ENCODE measurements at places on chromosomes 12 and 14.

DNA sequence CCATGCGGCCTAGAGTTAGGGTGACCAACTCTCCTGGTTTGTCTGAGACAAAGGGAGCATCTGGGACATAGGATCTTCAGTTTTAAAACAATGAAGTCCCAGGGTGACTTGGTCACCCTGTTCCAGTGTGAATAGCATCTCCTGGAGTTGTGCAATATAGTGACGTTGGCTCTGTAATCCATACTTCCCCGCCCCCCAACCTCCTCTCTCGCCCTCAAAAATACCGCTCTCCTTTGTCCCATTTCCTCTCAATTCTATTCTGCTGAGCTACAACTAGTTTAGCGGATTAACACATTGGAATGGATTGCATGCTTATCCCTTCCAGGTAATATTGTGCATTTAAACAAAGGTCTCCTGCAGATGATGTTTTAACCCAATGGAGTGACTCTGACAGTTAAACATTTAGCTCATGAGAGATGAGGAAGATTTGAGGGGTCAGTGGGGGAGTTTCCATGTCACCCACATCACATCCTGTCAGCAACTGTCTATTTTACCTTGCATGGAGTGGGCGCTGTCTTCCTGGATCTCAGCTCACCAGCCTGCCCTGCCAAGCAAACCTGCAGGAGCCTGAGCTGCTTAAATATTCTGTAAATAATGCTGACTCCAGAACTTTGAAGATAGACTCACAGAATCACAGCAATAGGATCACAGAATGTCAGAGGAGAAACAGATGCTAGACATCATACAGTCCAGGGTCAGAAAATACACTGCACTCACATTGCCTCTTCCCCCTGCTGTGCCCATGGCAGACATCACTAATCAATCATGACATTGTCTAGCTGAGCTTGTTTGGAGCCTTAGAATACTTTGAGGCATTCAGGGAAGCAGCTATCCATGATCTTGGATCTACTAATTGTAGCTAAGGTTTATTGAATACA is 43.0 kb downstream of the MAP1LC3B2 start:
- DNase-seq: peak; percentile 57

DNA sequence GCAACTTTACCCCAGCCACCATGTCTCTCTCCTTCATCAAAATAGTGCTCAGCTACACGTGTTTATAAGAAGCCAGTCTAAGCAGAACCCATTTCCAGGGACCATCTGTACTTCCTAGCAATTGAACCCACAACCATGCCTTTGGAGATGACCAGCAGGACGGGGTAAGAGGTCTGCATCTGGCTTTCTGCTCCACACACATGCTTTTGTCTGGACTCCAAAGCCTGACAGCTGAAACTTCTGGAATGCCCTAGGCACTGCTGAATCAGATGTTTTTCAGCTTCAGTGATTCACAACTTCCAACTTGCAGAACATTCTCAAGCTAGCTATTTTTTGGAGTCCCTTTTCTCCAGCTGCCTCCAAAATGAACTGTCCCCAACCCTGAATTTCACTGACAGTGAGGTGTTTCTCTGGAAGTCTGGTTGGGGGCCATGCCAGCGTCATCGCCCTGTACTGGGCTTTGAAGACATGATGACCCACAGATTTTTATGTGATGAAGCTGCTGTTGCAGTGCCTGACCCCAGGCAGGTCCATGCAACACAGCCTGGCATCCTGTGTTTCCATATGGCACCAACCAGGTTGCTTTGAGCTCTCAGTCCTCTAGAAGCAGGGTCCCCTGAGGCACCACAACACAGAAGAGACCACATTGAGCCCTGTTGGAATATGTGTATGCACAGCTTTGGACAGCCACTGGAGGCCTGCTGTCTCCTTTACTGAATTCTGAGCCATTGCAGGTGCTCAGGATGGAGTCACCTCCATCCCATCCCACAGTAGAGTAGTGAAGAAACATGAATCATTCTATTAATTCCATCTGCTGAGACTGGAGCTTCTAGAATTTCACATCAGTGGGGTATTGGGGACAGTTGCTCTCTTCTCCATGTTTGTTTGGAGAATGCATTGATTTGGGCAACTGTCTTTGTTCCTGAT is 80.2 kb downstream of the NUAK1 start:
- no peak for DNase-seq

DNA sequence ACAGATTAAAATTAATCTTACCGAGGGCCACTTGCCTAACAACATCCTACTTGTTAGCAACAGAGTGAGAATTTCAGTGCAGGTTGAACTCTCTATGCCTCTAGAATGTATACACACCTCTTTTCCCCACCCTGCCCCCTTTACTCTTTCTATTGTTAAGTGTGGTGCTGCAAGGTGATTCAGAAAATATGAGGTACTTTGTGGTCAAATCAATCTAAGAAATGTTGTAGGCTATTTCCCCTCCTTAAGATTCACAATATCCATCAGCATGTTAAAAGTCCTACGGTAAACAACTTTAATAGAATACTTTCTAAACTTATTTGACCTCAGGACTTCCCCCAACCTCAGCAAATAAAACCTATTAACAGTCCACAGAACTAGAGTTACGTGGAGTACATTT is 106.0 kb downstream of the LMNTD1 start:
- DNase-seq: no peak

GRCh38 chr14:90416720-90417119 is 19.9 kb downstream of the CALM1 start:
- DNase-seq: no peak

DNA sequence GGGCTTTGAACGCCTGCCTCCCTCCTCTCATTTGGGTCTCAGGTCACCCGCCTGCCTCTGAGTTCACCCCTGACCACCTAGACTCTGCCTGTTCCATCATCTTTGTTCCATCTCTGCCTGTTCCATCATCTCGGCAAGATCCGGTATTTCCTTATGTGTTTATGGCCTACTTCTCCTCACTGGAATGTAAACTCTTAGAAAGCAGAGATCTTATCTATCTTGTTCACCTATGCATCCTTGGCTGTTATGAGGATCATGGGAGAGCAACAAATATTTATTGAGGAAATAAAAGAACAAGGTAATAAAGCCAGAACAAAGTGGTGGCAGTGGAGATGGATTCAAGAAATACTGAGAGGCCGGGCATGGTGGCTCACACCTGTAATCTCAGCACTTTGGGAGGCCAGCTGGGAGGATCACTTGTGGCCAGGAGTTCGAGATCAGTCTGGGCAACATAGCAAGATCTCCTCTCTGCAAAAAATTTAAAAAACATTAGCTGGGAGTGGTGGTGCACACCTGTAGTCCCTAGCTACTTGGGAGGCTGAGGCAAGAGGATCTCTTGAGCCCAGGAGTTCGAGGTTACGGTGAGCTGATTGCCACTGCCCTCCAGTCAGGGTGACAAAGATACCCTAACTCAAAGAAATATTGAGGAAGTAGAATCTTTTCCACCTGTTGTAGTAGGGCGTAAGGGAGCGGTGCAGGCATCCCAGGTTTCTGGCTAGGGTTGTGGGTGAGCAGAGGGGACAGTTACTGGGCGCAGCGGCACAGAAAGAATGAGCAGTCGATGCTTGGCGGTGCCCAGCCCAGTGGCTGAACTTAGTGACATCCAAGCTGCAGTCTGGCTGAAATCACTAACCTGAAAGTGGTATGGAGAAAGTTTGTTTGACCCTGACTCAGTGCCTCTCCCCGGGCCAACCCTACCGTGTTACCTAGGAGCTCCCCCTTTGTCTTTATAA is 1.7 kb upstream of the KLC1 start:
- no peak for DNase-seq

- DNase-seq: peak; percentile 62
Observed at GRCh38 chr14:91377700-91378652, 39.6 kb downstream of the CCDC88C start.
